T-helper 17 cell (primary cell): ENCODE measurements at places on chromosomes 16 and 17.
A peak's percentile ranks its signal among the peaks of the same experiment; 100 is the strongest.

DNA sequence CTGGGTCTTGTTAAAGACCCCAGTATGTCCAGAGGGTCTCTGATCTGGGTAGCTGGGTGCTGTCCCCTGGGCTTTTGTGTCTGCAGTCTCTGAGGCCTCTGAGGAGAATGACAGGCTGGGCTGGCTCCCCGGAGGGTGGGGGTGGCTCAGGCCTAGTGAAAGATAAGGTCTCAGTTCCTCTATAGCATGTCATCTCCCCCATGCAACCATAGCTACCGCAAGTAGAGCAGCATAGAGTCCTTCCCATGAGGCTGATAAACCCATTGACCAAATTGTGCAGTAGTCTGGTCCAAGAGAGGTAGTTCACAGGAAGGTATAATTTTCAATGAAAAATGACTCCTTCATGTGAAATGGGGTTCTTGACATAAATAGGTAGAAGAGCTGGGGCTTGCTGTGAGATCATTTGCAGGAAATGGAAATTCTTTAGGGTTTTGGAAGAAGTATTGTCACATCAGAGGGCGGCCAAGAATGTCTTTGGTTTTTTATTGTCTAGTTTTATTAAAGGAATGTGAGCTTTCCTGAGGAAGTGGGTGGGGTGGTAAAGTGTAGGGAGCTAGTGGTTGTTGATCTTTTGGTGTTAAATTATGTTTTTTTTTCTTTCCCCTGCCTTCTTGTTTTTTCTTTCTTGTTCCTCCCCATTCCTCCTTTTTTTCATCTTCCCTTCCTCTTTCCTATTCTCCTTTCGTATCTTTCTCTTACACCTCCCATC lies 21.0 kb downstream of the SLC7A6OS start:
- DNase-seq: peak; percentile 16

GRCh38 chr17:51371732-51372151 lies 111.4 kb downstream of the UTP18 start:
- DNase-seq: no peak

GRCh38 chr17:48333034-48333530 lies 96.9 kb downstream of the SKAP1 start:
- no peak for DNase-seq

DNA sequence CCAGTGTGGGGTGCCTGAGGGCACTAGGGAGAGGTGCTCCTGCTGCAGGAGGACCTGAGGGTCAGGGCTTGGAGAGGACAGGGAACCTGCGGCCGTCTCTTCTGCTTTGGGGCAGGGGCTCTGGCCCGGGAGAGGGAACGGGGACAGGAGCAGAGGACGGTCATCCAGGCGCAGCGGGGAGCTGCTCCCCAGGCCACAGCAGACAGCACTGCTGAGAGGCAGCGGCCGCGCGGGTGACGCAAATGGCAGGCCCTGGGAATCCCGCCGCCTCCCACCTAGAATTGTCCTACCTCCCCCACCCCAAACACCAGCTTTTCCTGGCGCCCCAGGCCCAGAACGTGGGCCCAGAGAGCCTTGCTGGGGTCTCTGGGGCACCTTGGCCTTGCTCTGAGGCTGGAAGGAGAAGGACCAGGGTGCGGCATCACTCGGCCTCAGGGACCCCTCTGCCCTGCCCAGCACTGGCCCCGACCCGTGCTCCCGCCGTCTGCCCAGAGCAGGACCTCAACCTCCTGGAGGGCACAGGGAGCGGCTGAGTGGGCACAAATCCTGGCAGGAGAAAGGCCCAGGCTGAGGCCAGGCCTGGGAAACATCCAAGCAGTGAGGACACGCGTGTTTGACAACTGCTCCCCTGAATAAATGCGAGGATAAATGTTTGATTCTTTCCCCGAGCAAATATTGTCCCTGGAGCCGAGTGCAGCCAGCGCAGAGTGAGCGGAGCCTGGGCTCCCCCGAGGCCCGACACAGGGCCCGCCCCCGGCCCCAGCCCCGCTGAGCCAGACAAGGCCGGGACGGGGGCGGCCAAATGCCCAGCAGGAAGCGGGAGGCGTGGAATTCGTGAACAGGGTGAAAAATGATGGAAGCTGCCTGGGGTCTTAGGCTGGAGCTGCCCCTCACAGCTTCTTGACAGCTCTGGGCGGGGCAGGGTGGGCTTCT lies 8.5 kb downstream of the SSTR5 start:
- DNase-seq: no peak

DNA sequence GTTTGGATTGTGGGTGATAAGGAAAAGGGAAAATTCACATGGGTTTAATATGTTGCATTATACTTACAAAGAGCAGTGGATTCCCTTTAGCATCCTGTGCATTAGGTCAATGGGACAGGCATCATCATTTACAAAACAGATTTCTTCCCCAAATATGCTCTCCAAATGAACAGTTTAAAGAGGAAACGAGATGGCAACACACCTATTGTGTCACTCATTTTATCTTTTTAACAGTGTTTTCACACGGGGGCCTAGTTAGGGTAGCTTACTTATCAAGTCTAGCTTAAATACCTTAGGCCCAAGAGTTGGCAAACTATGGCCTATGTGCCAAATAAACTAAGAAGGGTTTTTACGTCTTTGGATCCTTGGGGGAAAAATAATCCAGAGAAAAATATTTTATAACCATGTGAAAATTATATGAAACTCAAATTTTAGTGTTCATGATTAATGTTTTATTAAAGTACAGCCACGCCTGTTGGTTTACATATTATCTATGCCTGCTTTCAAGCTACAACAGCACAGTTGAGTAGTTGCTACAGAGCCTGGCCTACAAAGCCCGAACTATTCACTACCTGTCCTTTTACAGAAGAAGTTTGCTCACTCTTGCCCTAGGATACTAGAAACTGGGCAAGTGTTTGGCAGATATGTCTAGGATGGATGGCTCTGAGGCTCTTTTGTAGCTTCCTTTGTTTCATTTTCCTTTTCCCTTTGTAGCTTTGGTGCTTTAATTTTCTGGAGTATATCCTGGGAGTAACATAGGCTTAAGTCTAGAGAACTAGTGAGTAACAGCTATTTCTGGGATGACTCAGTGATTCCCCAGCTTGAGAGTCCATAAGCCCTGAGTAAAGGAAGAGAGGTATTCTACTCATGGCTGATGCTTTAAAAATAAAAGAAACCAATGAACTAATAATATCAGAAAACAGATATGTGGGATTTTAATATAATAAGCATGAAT lies 12.4 kb downstream of the NUP93 start:
- DNase-seq: no peak

GRCh38 chr16:66580605-66581209 lies 1.4 kb downstream of the CMTM2 start:
- no peak for DNase-seq

- DNase-seq: no peak
These were observed 12.6 kb upstream of the ASGR1 start for GRCh38 chr17:7191571-7192270.

GRCh38 chr17:74337834-74338500 lies 11.9 kb downstream of the KIF19 start:
- DNase-seq: no peak
